ENCODE measurements at places on chromosomes 7 and 10. TPM values are rescaled to one million over a fixed set of nuclear protein-coding genes. Genes with fewer than 3 reads are reported as not detected.

PON3 gene
- 5.0 TPM for total RNA-seq

MMD2 gene
- total RNA-seq: not detected

CFAP46 gene
- total RNA-seq: 0.22 TPM

PRKCQ gene
- total RNA-seq: 16.5 TPM

MEOX2 gene
- total RNA-seq: 58.7 TPM

ITGB8 gene
- total RNA-seq: 7.5 TPM

CALHM1 gene
- total RNA-seq: not detected

RTKN2 gene
- 2.4 TPM for total RNA-seq

TMEM176B gene
- 7.7 TPM for total RNA-seq

SLC29A4 gene
- total RNA-seq: 18.5 TPM
